ENCODE measurements at places on chromosomes 2 and 18.
A peak's percentile ranks its signal among the peaks of the same experiment; 100 is the strongest.

GRCh38 chr2:26139269-26140183 is 33.4 kb upstream of the GAREM2 start:
- no peak for DNase-seq

DNA sequence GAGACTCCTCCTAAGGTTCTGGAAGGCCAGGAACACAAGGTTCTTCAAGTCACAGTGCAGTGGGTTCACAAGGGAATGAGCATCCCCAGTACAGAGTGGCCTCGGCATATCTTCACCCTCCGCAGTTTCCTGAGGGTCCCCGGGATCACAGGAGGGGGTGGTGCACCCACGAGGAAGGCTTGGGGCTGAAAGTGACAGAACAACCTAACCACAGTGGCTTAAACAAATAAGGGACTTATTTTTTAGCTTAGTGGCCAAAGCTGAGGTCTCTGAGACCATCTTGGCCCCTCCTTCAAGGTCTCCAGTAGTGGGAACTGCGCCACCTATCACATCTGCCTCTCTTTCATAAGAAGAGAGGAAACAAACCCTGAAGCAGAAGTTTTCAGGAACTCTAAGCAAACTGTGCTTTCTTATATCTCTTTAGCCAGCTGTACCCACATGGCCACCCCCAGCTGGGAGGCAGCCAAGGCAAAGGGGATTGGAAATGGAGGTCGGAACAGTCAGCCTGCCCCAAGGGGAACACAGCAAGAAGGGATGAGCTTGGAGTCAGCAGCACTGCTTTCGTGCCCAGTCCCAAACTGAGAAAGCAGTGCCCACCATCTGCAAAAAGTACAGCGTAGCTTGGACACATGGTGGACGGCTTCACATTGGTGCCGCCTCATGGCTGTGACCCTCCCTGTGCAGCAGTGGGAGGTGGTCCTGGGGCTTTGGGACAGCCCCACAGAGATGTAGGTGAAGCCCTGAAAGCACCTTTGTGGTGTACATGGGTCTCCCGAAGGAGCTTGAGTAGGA is 260.0 kb upstream of the ID2 start:
- no peak for DNase-seq

GRCh38 chr18:23682472-23682871 is 6.8 kb upstream of the LAMA3 start:
- no peak for DNase-seq

DNA sequence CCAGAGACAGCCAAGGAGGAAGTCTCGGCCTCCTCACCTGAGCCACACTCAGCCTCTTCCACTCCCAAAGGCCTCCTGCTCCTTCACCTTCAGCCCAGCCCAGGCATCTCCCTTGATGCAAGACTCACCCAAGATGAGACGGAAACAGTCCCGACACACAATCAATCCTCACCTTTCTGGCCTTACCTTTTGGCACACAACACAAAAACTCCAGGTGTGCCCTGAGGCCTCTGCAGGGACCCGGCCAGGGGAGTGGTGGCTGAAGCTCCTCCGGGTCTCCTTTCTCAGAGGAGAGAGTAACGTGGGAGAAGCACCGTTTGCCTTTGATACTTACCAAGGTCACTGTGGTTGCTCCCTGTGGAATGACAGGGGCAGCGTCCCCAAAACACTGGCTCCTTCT is 23.8 kb upstream of the EFHD1 start:
- DNase-seq: no peak

GRCh38 chr18:27270508-27270907 is 85.4 kb upstream of the CHST9 start:
- DNase-seq: no peak

DNA sequence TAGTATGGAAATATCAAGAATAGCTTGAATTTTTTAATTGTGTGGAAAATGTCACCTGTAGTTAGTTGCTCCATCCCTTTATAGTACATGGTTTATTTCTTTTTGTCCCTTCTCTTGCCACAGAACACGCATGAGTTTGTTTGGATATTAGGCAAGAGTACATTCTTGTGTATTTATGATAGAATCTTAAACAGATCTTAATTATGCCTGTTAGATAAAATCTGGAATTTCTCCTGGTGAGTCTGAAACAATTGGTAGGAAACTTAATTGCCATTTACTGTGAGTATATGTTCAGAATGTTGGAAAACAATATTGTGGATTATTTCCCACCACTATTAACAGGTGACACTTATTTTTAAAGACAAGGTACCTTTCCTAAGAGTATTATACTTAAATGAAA is 30.2 kb upstream of the CABYR start:
- no peak for DNase-seq

DNA sequence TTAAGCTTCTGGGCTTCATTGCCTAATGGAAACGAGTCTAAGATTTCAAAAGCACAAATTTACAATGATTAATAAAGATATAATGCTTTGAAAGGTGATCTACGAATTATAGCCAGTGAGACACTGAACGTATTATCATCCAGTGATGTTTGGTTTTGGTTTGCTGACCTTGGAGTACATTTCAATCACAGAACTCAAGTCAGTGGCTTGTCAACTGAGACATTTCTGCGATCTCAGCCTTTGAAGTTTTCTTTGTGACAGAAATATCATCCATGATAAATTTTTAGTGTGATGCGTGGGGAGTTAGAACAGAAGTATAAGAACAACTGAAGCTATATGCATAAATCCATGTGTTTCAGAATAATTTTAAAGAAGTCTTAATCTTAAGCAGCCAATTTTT is 263.8 kb downstream of the TCF4 start:
- DNase-seq: no peak

GRCh38 chr18:55376387-55376786 is 211.6 kb downstream of the TCF4 start:
- DNase-seq: no peak

DNA sequence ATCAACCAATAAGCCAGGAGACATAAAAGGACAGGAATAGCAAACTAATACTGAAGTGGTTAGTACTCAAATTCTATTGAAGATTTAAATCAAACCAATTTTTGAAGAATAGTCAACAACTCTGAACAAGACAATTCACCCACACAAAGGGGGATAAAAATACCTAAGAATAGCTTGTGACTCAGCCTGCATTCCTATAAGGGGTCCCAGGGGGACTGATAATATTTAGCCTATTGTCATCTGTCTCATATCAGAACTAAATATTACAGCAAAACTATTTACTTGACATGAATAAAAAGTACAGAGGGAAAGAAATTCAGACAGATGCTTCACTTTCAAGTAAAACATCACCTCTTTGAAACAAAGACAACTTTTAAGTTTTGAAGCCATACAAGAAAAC is 7.7 kb downstream of the ITSN2 start:
- no peak for DNase-seq

- no peak for DNase-seq
Measured at GRCh38 chr18:33010149-33010548, 237.3 kb upstream of the KLHL14 start.

DNA sequence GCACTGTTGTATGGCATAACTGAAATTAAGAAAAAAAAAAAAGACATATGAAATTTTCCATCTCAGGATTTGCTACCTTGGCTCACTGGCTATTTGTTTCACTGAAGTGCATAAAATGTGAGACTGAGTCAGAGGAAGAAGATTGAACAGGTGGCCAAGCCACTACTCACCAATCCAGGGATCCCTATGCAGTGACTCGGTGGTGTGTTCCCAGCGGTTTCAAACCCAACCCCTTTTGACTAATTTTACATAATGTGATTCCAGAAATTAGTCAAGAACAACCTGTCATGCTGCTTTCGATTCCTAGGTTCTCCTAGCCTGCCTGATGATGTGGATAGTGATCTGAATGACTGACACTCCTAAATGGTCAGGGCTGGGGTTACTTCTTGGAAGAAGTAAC is 77.3 kb downstream of the KLHL14 start:
- no peak for DNase-seq

GRCh38 chr2:241258505-241259280 is 56.8 kb downstream of the HDLBP start:
- no peak for DNase-seq

DNA sequence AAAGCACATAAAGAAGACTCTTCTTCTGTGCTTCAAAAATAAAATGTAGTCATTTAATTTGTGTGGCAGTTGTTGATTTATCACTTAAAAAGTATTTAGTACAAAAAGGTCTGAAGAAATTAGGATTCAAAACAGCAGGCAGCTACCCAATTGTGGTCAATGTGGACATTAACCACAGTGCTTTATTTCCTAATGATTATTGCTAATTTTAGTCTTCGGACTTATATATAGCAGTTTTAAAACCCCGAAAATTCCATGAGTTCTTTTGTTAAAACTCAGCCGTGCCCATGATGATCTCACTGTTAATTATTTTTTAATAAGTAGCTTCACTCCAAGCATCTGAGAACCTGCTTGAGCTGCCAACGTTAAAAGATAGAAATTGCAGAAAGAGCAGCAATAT is 594.3 kb downstream of the STK39 start:
- DNase-seq: no peak

GRCh38 chr2:67904566-67904965 is 158.2 kb downstream of the C1D start:
- DNase-seq: no peak

DNA sequence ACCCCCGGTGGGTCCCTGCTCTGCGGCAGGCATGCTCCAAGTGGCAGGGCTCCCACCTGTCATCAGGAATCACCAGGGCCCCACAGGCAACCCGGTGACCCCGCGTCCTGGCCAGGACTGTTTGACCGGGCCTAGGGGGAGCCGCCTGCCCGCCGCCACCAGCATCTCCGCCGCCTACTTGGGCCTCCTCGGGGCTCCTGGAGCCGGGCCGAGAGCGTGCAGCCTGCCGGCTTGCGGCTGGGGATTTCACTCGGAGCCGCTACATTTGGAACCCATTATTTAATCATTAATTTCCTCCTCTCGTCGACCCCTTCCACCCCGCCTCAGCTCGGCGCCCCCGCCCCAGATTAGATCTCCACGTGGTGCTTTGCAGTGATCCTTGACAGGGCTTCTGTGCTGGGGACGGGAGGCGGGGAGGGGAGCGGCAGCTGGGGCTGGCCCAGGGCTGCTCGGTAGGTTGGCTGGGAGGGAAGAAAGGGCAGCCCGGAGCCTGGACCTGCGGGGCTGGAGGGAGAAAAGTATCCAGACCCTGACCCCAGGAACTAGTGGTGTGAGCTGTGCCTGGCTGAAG is 295.4 kb downstream of the CYP26B1 start:
- no peak for DNase-seq

GRCh38 chr18:75252136-75252535 is 41.5 kb downstream of the TSHZ1 start:
- no peak for DNase-seq

GRCh38 chr2:46032996-46033395 is 264.2 kb upstream of the EPAS1 start:
- DNase-seq: no peak

- no peak for DNase-seq
Measured at GRCh38 chr2:17517481-17518211, 594 bp downstream of the RAD51AP2 start.

GRCh38 chr2:134232868-134233727 is 20.8 kb upstream of the MGAT5 start:
- DNase-seq: no peak

- DNase-seq: no peak
Measured at GRCh38 chr2:239855863-239856587, 169.1 kb downstream of the NDUFA10 start.

DNA sequence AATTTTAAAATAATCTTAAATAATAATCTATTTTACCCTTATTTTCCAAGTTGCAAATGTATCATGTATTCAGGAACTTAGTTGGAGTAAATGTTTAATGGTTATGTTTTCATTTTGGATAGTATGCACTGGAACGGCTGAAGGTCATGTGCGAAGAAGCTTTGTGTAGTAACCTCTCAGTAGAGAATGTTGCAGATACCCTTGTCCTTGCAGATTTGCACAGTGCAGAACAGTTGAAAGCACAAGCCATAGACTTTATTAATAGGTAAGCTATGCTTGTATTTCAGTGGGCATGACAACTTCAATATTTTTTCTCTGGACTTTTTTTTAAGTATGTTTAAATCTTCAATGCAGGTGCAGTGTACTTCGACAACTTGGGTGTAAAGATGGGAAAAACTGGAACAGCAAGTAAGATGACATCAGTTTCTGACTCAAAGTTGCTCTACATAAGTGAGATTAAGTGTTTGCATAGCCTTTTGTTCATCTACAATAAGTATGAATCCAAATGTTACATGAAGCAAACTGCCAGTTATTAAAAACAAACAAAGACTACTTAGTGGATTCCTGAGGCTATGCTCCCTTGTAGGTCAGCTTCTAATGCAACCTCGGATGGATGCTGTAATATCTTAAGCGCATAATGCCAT is 63.1 kb downstream of the SPOPL start:
- no peak for DNase-seq

- DNase-seq: no peak
Measured at GRCh38 chr2:154480521-154480920, 218.0 kb upstream of the KCNJ3 start.

- DNase-seq: peak; percentile 62
Measured at GRCh38 chr18:4455113-4455811, at the start of gene DLGAP1. DLGAP1 (minus strand) TSS chr18:4455307.

GRCh38 chr2:42880738-42881690 is 88.6 kb upstream of the HAAO start:
- no peak for DNase-seq

GRCh38 chr2:26562811-26563645 is 78.1 kb downstream of the CIB4 start:
- peak; percentile 37 for DNase-seq

DNA sequence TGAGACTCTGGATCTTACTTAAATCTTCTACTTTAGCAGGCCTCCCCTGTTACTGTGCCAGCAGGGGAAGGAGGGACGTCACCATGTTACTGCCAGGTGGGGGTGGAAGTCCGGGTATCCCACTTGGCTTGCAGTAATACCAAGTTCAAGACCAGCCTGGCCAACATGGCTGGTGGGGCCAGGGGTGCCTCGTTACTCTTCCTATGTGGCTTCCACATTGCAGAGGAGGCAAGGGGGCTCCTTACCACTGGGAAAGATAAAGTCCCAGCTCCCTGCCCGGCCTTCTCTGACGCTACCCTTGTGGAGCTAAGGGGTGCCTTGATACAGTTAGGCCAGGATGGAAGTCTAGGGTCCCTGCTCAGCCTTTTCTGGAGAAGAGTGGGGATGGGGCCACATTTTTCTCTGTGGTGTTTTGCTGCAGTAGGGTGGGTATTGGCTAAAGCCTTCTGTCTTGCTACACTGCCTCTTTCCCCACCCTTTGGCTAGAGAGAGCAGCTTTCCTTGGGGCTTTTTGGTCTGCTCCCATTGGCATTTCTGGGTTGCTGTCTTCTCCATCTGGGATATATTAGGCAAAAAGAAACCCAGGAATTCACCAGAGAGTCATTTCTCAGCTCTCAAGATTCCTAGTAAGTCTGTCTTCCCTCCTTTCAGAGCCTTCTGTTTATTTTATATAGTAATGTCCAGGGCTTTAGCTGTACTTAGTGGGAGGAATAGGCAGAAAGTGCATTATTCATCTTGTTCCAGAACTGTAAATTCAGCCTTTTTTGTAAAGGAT is 21.9 kb downstream of the ELMOD3 start:
- no peak for DNase-seq

Measured in Ammon's horn (tissue), 1 donor.